ENCODE measurements at places on chromosomes 6 and 20. TPM values are rescaled to one million over a fixed set of nuclear protein-coding genes. Genes with fewer than 3 reads are reported as not detected.

GRCh38 chr6:53628354-53629119 lies 37.0 kb downstream of the KLHL31 start:
- no peak for DNase-seq

CALHM4 gene
- 1.4 TPM for polyA plus RNA-seq

GRCh38 chr20:62489186-62489931 lies 13.6 kb upstream of the GATA5 start:
- DNase-seq = no peak

- peak; percentile 13 for DNase-seq
These were observed 280.5 kb downstream of the SYNE1 start for GRCh38 chr6:152356662-152357061.

DNA sequence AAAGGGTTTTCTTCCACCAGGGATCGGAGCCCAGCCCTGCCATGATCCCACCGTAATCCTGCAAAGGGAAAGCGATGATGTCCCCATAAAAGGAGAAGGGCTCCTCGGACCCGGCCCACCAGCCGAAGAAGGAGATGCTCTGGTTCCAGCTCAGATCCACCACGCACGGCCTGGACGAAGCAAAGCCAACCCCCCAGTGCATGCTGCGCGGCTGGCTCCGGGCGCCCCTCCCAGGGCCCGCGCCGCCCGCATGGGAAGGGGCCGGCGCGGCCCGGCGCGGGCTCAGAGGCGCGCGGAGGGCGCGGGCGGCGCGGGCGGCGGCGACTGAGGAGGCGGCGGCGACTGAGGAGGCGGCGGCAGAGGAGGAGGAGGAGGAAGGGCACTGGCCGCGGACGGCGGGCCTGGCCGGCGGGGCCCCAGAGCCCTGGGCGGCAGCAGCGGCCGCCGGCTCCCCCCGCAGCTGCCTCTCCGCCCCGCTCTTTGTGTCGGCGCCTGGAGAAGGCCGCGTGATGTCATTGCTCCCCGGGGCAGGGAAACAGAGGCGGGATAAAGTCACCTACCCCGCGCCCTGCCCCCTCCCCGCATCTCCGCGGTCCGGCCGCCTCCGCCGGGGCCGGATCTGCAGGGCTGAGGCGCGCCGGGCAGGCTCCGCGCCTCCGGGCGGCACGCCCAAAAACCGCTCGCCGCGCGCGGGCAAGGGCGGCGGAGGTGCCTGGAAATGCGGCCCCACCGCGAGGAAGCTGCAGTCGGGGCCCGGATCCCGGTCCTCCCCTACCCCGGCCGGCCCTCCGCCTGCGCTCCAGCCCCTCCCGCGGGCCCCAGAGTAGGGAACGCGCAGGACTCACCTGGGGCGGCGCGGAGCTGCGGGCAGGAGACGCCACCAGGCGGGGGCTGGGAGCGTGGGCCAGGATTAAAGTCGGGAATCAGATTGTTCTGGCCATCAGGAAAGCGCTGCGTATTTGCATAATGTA lies at the start of gene FAXC:
Gene FAXC, minus strand, starts transcription at position 504 of the 971 bp plus-strand sequence. Its CDS starts 302 bp downstream, at position 202.
- DNase-seq = no peak

- DNase-seq = no peak
These were observed 239.6 kb upstream of the PLCB4 start for GRCh38 chr20:8829256-8829655.

RIPOR3 gene
- polyA plus RNA-seq = 8.0 TPM

LTB gene
- polyA plus RNA-seq = 0.91 TPM

DNA sequence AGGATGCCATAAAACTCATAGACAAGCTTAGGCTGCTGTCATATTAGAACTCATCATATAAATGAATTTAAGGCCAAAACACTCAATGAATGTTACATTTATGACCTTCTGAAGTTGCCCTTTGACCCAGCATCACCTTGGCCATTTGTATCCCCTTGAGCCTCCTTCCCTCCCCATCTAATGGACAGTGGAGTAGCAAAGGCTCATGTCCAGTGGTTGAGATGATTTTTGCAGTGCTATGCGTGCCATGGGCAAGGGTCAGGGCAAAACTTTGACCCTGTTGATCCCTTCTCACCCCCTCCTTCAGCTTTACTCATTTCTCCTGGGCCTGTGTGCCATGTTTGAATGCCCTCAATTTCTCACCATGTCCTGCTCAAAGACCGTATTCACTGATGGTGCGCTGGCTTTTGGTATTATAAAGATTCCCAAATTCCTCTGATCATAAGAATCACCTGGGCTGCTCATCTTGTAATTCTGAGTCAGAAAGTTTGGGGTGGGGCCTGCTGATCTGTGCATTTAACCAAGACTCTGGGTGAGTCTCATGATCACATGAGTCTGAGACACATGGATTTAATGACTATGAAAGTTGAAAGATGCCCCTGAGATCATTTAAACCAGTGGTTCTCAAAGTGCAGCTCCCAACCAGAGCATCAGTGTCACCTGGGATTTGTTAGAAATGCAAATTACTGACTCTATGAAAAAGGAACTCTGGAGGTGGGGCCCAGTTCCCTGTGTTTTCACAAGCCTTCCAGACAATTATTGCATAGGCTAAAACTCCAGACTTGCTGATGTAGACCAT lies 57.5 kb upstream of the IL20RA start:
- DNase-seq = no peak

GRCh38 chr6:136552054-136552453 lies 1.8 kb upstream of the MAP7 start:
- DNase-seq = no peak

GRCh38 chr20:54362283-54362682 lies 113.1 kb upstream of the DOK5 start:
- DNase-seq = no peak

- DNase-seq = no peak
These were observed 470.6 kb upstream of the ARID1B start for GRCh38 chr6:156306531-156306930.

DNA sequence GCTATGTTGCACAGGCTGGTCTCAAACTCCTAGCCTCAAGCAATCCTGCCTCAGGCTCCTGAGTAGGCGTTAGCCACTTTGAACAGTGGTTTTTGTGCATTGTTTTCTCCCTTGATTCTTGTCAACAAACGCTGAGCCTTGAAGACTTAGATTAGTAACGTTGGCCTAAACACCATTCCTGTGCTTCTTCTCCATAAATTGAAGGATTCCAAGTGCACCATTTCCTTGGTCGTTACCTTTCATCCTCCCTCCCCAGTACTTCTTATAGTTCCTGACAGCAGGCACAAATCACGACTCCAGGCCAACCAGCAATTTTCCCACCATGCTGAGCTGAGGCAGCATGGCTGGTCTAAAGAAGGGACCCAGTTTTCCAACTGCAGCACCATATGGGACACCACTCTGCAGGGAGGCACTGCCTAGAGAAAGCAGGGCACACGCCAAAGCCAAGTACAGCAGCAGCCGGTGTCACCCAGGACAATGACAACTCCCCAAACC lies 8.9 kb downstream of the RPS10 start:
- DNase-seq = no peak

CLVS2 gene
- 0.33 TPM for polyA plus RNA-seq

- DNase-seq = peak; percentile 25
These were observed 259.2 kb downstream of the ADGB start for GRCh38 chr6:146857980-146858347.

DNA sequence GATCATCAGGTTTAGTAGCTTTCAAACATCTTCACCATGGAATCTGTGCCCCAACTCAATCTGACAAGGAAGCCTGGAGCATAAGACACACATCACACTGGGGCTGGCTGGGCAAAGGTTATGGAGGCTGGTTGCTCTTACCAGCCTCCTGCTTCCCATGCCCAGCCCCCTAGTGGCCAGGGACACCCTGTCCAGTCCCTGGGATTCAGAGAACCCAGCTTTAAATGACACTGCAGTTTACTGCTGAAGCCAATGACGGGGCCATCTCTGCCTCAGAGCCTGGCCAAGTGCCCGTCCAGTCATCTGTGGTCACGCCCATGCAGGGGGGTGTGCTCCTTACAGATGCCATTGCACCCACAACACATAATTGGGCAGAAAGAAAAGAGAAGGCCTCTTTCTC lies 272.9 kb downstream of the SMOC2 start:
- DNase-seq = no peak

DNA sequence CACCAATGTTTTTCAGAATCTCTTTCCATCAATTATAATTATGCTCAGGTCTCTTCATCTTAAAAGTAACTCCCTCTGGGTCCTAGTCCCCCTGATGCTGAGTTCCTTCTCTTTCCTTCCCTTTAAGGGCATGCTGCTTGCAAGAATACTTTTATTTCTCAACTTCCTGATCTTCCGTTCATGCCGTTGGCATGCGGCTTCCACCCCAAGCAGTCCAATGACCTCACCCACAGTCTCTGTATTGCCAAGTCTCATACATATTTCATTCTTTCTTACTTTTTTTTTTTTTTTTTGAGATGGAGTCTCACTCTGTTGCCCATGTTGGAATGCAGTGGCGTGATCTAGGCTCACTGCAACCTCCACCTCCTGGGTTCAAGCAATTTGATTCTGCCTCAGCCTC lies 83.5 kb downstream of the NDUFAF5 start:
- no peak for DNase-seq

- no peak for DNase-seq
These were observed 69.2 kb upstream of the ESR1 start for GRCh38 chr6:151738267-151738666.

WTAP gene
- polyA plus RNA-seq = 154 TPM

- DNase-seq = peak; percentile 46
These were observed 150.4 kb downstream of the RNGTT start for GRCh38 chr6:88813045-88813444.

GRCh38 chr20:50120935-50121693 lies 8.2 kb upstream of the UBE2V1 start:
- DNase-seq = peak; percentile 34

DNA sequence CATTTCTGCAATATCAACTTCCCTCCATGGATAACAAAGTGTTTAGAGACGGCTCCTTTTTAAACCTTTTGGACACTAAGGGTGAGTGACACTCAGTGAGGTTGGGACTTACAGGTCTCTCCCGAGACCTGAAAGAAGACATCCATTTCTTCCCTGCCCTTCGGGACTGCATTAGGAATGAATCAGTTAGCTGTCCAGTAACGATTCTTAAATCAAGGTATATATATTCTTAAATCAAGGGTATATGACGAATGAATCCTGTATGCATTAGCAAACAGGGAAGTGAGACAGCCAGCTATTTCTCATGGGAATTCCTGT lies 52.9 kb downstream of the EDN1 start:
- DNase-seq = no peak

DNA sequence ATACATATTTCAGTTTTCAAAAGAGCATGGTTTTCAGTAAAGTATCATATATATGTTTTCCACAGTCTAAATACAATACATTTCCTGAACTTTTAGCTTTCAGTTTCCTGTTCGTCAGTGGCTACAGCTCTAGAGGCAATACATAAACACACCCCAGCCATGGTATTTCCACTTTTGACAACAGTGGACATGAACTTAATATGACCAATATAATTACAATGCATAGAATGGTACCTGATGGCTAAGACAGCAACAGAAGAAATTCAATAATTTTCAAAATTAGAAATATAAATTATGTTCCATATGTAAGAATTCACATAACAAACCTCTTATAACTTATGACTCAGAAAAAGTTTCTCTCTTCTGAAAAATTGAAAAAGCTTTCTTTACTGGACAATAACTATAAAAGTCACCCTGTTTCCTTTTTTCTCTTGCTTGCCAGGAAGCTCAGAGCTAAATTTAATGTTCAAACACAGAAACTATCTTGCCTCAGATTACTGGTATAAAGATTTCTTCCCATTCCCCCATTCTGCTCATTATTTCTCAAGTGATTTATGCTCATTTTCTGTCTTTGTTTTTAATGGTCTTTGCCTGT lies 19.2 kb downstream of the FKBP5 start:
- DNase-seq = peak; percentile 35

- no peak for DNase-seq
These were observed 53.6 kb downstream of the CCN2 start for GRCh38 chr6:131897621-131898020.

DNA sequence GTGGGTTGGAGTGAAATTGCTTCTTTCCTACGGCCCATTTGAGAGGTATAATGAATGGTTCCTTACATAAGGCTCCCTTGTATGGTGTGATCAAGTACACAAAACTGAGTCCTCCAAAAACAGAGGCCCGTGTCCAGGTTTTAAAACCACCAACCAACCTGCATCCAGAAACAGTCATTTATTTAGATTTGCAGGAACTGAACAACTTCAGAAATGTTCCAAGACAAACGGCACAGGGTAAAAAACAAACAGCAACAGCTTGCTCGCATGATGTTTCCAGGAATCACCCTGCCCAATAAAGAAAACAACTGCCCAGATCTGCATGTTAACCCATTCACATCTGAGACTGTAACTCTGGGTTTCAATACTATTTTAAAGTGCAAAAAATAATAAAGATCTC lies 40.2 kb upstream of the TRAM2 start:
- no peak for DNase-seq

DNA sequence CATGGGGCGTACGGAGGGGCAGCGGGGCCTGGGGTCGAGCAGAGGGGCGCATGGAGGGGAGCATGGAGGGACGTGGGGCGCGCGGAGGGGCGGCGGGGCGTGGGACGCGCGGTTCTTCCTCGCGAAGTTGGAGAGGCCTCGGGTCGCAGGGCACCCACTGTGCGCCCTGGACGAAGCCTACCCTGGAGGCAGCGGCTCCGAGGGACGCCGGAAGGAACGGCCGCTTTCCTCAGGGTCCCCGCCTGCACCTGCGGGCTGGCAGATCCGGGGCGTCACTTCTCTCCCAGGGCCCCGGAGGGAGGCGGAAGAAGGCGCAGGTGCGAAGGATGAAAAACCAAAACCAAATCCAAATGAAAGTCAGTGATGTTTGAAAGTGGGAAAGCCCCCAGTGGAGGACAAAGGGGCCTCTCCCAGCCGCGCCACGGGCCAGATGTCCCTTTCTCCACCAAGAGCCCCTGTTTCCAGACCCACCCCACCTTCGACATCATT lies 142.1 kb upstream of the PDE10A start:
- DNase-seq = no peak

DNA sequence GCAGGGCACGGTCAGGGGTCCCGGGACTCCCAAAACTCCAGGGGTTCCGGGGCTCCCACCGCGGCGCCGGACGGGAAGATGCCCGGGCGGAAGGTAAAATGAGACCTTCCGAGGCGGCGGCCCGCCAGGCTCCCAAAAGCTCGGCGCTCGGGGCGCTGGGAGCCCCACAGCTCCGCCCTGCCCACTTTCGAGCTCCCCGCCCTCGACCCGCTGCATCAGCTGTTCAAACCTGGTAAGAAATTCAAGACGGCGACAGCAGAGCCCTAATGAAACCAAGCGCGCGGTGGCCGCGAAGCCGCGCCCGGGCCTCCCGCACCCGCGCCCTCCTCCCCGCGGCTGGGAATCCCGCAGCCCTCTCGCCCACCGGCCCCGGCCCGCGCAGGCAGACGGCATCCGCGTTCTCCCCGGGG lies 369 bp downstream of the SLC4A11 start:
- DNase-seq = no peak

Data from left kidney (tissue), 8 donors.